ENCODE measurements at places on chromosomes 11 and 22.

DNA sequence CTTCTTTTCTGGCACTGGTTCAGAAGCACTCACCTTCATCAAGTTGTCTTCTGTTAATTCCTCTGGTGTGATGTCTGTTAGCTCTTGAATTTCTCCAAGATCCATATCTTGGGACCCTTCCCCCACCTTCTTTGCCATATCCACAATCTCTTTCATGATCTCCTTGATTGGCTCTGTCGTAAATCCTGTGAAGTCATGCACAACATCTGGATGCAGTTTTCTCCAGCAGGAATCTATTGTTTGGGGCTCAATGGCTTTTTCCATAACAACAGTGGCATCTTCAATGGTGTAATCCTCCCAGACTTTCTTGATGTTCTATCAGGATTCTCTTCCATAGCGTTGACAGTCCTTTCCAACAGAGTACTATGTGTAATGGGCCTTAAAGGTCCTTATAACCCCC, 96.9 kb downstream of the CSTPP1 start:
- DNase-seq, result no peak

DNA sequence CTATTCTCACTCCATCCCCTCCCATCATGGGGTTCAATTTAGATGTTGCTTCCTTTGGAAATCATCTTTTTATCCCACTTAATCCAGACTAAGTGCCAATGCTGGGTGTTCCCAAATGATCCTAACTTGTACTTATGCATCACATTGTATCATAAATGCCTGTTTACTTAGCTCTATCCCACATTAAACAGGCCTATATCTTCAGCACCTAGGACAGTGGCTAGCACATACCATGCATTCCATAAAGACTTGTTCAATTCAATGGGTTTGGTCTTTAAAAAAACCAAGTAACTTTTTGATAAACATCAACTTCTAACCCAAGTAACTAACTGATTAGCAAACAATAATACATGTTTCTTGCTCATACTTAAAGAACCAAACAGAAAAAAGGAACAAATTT, 40.6 kb downstream of the RSF1 start:
- DNase-seq, result no peak

DNA sequence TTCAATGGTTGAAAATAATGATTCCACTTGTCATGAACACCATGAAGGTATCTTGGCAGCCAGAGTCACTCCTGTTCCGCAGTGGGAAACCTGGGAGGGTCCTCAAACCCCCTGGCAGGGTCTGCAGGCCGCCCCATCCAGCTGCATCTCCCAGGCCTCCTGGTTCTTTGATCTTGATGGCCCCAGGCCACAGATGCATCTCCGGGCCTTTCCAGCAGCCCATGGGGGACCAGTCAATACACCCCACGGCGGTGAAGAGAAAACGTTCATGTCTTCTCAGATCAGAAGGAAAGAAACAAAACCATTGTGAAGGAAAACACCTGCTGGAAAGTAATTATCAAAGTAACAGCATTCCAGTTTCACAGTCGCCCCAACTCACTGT, 1.8 kb upstream of the TTLL8 start:
- no peak for DNase-seq

DNA sequence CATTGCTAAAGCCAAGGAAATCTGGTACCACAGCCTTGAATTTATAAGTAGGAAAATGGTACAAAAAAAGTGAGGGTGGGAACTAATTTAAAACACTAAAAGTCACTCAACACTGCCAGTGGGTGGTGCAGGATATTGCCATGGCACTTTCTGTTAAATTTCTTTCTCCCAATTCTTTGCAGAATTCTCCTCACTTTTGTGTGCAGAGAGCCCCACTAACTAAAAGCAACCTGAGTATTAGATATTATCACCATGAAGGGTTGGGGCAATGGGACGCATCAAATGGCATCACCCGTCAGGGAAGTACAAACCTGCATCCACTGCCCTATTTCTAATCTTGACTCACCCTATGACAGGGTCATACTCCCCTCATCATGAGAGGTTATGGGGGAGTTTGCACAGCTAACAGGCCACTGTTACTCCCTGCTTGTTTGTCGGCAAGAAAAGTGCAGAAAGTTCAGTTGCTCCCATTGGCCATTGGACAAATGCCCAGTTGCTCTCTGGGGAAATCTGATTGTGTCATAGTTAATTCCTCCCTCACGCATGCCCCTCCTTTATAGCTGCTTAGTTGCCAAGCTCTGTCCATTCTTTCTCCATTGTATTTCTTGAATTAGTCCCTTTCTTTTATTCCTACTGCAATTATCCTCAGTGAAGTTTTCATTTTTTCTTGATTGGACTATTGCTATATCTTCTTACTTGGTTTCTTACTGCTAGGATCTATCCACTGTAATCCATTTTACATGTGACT, 93.8 kb upstream of the BLID start:
- peak; percentile 67 for DNase-seq

DNA sequence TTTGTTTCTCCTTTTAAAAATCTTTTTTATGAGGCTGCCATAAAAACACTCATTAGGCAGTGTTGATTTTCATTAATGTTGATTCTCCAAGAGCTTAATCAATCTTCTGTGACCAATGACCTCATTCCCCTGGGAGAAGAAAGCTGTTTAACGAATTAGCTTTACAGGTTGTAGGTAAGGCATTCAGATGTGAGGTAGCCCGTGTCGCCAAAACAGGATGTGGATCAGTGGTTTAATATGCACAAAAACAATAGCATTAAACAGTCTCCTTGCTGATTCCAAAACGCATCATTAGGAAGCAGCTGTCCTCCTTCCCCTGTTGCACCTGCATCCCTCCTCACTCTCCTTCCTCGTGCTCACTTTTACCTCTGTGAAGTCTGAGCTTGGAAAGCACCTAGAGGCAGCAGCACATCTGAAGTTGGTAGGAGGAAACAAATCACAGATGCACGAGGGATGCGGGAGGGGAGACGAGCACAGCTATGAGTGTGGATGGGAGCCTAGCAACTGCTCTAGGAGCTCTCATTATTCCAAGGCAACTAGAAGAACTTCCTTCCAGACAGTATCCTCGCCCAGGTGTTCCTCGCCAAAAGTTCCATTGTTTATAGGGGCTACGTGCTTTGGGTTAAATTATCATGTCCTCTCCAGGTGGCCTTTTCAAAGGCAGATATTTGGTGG, 179.4 kb upstream of the SNX19 start:
- DNase-seq, result no peak

GRCh38 chr11:19330416-19330815, 89.7 kb upstream of the E2F8 start:
- DNase-seq, result no peak
